Dermis microvascular lymphatic vessel endothelial cell (primary cell): ENCODE measurements at places on chromosomes 1 and 21. TPM values are rescaled to one million over a fixed set of nuclear protein-coding genes. Genes with fewer than 3 reads are reported as not detected.

Gene CA6
- not detected in 2 replicates for total RNA-seq

Gene COL24A1
- under 0.01 TPM in 1 of 2 replicates, not detected in the other for total RNA-seq

Gene RNF186
- total RNA-seq = not detected in 2 replicates

Gene AMPD1
- not detected in 2 replicates for total RNA-seq

Gene AMY1A
- not detected in 2 replicates for total RNA-seq

Gene ATAD3C
- total RNA-seq = 0.39 and 0.89 TPM in 2 replicates

Gene KIF14
- total RNA-seq = 2.1 and 7.4 TPM in 2 replicates

Gene CFHR1
- total RNA-seq = not detected in 2 replicates

Gene C2CD4D
- total RNA-seq = 0.13 and 0.25 TPM in 2 replicates

Gene DMBX1
- total RNA-seq = not detected in 2 replicates

Gene KRTAP21-2
- total RNA-seq = not detected in 2 replicates

Gene LHX4
- not detected in 2 replicates for total RNA-seq

Gene PTGS2
- 2.2 and 19.5 TPM in 2 replicates for total RNA-seq

Gene BRDT
- not detected in 2 replicates for total RNA-seq

Gene LCE3D
- total RNA-seq = not detected in 2 replicates

Gene FMO2
- not detected in 2 replicates for total RNA-seq

Gene NPHS2
- not detected in 2 replicates for total RNA-seq

Gene PWP2
- 8.5 and 13.1 TPM in 2 replicates for total RNA-seq

Gene FALEC
- total RNA-seq = not detected in 2 replicates

Gene AMIGO1
- total RNA-seq = 0.64 and 1.0 TPM in 2 replicates

Gene FAM177B
- not detected in 2 replicates for total RNA-seq

Gene MAP10
- total RNA-seq = 0.64 and 0.76 TPM in 2 replicates

Gene FH
- 68.7 and 98.1 TPM in 2 replicates for total RNA-seq

Gene NIBAN1
- total RNA-seq = 2.4 and 4.1 TPM in 2 replicates

Gene TBX19
- total RNA-seq = 0.39 and 0.51 TPM in 2 replicates

Gene DUSP12
- total RNA-seq = 28.5 and 32.2 TPM in 2 replicates

Gene B3GALT2
- total RNA-seq = 1.5 and 3.7 TPM in 2 replicates

Gene RRP1
- 12.6 and 15.6 TPM in 2 replicates for total RNA-seq

Gene ANGPTL1
- total RNA-seq = not detected in 2 replicates

Gene MCOLN2
- total RNA-seq = not detected in 2 replicates

Gene ILF2
- 206 and 207 TPM in 2 replicates for total RNA-seq

Gene CEP170
- total RNA-seq = 70.6 and 99.4 TPM in 2 replicates

Gene PLEKHN1
- 0.38 and 0.51 TPM in 2 replicates for total RNA-seq

Gene SRSF4
- total RNA-seq = 25.3 and 28.7 TPM in 2 replicates

Gene FCRL1
- total RNA-seq = not detected in 2 replicates

Gene CCDC30
- 0.25 and 0.26 TPM in 2 replicates for total RNA-seq

Gene DDR2
- total RNA-seq = 2.1 and 10.8 TPM in 2 replicates

Gene TIAM1
- 0.38 and 0.64 TPM in 2 replicates for total RNA-seq
